T-helper 9 cell (primary cell): ENCODE measurements at places on chromosomes 11 and 22.

DNA sequence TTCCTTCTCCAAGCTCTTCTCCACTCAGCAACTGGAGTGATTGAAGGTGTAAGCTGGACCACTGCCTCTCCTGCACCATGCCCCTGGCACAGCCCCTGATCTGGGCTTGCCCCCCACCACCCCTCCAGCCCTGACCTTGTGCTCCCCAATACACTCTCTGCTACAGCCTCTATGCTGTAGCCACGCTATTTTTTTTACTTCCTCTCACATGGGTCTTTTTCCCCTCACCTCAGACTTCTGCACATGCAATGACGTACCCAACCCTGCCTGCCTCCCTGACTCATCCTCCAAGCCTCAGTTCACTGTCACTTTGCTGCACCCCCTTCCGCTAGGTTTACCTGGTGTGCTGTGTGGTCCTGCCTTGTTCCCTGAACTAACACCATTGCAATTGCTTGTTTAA, 9.0 kb downstream of the CSNK2A3 start:
- DNase-seq, result no peak

GRCh38 chr11:5291207-5291838, 10.4 kb downstream of the OR51B4 start:
- no peak for DNase-seq

DNA sequence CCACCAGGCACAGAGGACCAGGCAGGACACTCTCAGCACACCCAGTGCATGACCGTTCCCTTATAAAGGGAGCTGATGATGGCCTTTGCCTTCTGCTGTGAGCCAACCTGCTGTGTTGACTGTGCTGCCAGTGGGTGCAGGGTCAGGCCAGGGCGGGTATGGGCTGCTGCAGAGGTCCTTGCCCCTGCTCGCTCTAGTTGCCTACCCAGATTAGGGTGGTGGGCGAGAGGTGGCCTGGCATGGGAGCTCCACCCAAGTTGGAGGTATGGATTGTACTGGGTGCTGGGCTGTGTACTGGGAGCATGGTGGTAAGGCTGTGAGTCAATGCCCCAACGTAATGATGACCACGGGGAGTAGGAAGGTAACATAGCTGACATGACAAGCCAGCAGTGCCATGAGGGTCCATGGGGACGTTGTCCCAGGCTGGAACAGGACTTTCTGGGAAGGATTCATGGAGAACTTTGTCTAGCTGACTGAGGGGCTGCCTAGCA, 24.5 kb upstream of the CYP2D6 start:
- no peak for DNase-seq

DNA sequence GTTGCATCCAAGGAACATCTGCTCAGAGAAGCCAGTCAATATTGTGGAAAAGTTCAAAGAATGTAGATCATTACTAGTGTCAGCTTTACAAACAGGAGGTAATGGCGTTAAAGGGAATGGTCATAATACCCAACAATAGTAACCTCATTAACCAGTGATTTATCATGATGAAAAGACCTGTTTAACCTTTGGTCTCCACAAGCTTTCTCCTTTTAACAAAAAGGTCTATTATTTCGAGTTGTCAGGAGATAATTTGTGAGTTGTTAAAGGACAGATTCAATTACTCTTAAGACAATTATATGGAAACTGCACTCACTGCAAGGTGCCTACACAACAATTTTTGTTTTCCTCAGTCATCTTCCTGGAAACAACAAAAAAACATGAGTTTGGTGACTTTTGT, 73.8 kb upstream of the HTATIP2 start:
- DNase-seq, result no peak

DNA sequence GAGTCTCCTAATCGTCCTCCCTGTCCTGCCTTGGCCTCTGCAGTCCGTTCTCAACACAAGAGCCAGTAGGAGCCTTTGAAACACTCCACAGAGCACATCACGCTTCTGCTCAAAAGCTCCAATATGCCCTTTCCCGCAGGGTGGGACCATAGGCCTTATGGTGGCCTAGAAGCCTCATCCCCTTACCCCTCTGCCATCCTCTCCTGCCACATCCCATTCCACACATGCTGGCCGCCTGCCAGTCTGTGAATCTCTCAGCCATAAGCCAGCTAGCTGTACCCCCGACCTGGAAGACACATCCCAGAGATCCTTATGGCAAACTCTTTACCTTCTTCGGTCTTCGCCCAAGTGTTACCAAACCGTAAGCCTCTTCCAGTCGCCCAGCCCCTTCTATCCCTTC, 157.8 kb downstream of the ENTHD1 start:
- DNase-seq, result no peak

- no peak for DNase-seq
Measured at GRCh38 chr22:27377501-27378295, 423.9 kb downstream of the MN1 start.

- no peak for DNase-seq
Measured at GRCh38 chr11:113533425-113533698, 58.2 kb upstream of the DRD2 start.

DNA sequence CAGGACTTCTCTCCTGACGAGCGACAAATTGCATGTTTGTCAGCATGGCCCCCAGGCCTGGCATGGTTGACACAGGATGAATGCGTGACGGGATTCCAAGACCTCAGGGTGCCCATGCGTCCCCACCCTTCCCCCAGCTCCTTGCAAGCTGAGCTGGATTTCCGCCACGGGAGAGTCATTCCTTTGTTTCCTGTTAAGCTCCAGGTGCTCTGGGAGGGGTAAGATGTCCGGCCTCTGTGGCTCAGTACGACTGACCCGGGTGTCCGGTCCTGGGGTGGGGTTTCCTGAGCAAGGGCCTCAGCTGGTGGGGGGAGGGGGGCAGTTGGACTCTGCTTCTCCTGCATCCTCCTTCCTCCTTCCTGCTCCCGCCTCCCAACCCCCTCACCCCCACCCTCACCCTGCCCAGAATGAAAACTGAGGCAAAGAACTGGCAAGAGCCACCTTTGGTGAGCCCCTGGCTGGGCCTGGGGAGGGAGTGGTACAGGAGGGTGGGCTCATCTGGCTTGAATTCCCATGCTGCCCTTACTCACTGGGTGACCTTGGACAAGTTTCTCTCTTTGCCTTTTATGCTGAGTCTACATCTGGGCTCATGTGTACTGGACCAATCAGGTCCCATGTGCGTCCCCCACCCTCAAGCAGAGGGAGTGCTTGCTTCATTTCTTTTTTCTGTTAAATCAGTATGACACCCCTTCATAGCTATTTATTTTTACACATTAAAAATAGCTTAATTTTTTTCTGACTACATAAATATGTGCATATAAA, 2.5 kb downstream of the CDC42EP2 start:
- no peak for DNase-seq

DNA sequence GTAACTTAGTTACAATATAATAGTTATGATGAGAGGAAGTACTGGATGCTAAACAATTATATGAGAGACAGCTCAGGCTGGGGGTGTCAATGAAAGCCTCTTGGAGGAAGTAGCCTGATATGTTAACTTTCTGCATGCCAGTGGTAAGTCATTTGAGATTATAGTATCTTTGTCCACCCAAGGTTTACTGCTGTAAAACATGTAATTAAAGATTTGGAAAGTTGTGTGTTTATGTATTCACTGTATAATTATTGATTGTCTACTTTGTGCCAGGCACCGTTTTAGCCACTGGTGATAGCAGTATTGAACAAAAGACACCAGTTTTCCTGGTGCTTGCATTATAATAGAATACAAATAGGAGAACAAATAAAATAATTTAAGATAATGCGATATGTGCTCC, 624 bp upstream of the DNAJB7 start:
- DNase-seq, result no peak

- no peak for DNase-seq
Measured at GRCh38 chr11:46736146-46736545, 17.1 kb downstream of the F2 start.

DNA sequence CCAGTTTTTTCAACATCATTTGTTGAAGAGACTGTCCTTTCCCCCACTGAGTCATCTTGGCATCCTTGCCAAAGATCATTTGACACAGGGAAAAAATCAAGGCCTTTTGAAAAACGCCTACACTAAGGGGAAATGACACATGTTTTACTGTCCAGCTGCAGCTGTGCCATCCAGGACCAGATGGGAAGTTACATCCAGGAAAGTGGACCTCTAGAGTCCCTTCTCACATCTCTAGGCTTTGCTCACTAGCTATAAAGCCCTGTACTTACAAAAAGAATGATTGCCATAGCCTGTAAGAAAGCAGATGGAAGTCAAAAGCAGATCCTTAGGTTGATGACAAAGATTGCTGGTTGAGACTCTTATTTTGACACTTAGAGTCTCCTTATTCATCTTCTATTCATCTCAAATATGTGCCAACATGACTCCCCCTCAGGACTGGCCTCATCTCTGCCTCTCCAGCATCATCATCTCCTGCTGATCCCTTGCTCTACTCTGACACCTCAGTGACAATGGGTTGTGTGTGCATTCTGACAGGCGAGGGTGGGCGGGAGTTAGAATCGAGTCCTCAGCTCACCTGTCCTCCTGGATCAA, 22.8 kb downstream of the OSBP2 start:
- no peak for DNase-seq

DNA sequence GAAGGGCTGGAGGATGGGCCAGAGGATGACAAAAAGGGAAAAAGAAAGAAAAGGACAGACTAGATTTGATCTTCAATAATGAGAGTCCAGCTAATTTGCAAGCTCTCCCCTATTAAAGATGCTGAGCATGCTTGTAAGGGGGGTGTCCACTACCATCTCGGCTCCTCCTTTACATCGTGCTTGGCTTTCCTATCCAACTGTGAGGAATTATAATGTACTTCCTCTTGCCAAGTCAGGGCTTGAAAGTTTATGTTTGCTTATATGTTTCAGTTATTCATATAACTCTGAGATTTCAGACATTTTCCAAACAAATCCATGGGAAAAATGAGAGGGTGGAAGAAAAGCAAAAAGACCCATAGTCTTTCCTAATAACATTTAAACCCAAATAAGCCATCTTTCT, 387.1 kb downstream of the METTL15 start:
- DNase-seq, result no peak

GRCh38 chr11:114386131-114386530, 14.2 kb downstream of the C11orf71 start:
- DNase-seq, result no peak

DNA sequence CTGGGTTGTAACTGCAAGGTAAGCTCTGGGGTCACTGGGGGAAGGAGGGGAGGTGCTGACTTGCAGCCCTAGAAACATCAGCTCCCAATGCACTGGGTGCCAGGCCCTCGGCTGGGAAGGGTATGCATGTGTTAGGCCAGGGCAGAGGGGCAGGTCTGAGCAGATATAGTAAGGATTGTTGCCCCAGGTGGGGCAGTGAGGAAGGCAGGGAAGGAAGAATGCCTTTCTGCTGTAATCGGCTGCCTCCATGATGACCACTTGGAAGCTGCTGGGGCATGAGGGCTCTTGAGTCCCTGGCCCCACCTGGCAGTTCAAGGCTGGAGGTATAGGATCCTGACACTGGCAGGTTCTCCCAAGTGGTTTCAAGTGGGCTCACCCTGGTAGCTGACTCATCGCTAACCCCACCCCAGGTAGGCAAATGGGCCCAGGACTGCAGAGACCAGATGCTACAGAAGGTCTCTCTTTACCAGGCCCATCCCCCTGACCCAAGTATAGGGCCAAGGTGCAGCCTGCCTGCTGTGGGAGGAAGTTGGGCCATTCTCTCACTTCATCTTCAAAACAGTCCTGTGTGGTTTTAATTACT, 56.7 kb downstream of the TIMP3 start:
- no peak for DNase-seq

- no peak for DNase-seq
Measured at GRCh38 chr22:36339171-36340065, 48.3 kb downstream of the MYH9 start.

DNA sequence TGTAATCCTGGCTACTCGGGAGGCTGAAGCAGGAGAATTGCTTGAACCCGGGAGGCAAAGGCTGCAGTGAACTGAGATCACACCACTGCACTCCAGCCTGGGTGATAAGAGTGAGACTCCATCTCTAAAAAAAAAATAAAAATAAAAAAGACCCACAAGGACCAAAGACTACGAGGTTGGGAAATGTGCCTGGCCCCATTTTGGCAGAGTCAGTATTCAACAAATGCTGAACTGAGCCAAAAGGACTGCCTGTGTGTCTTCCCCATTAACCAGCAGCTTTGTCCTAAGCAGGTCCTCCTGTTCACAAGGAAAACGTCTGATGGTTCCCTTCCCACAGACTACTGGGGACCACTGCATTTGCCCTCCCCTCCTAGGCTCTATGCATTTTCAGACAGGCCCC, 27.6 kb downstream of the ADORA2A start:
- no peak for DNase-seq

DNA sequence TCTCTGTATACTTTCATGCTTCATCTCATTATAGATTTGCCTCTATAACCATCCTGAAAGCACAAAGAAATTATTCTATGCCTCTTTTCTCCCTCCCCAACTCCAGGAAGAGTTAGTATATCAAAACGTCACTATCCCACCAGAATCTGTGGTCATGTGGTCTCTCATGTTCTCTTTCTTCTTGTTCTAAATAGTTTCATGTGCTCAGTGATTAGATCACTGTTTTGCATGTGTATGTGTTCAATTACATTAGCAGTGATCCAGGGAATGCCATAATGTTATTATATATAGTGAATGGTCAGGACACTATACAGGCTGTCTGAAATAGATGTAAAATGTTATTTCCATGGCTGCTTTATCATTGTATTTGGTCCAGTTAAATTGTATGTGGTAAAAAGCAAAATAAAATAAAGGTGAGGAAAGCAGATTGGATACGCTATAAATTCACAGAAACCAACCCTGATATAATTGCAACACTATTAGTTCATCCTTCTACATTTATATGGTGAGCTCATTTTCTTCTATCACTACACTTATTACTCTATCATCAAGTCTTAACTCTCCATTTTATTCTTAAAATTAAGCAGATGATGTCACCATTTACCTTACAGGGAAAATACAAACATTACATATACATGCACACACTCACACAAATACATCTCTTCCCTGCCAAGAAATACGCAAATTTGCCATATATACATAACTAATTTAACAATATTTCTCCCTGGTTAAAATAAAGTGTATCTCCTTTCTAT, 26.9 kb upstream of the ANO5 start:
- DNase-seq, result no peak

- no peak for DNase-seq
Measured at GRCh38 chr11:76030968-76031590, 175.2 kb downstream of the WNT11 start.

- no peak for DNase-seq
Measured at GRCh38 chr11:134636071-134636470, 224.0 kb upstream of the B3GAT1 start.

- DNase-seq, result no peak
Measured at GRCh38 chr11:123233975-123234334, 38.9 kb upstream of the CLMP start.

GRCh38 chr11:11296434-11296833, 56.6 kb downstream of the CSNK2A3 start:
- no peak for DNase-seq

DNA sequence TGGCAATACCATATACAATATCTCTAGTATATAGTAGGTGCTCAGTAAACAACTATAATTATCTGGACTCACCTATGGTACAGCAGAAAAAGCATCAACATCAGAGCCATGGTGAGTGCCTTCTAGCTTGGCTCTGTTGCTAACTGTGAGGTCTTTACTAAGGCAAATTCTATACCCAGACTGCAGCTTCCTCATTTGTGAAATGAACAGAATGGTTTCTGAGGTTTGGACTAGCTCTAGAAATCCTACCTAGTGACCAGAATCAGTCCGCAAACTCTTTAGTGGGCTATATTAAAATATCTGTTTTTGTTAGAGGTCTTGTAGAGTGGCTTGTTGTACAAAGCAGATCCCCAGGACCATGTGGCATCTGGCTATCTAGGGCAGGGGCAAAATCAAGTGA, 3.7 kb downstream of the MS4A1 start:
- DNase-seq, result no peak
